Small intestine (tissue), 16 donors: ENCODE measurements at places on chromosomes 11 and 22. TPM values are rescaled to one million over a fixed set of nuclear protein-coding genes. Genes with fewer than 3 reads are reported as not detected.

DNA sequence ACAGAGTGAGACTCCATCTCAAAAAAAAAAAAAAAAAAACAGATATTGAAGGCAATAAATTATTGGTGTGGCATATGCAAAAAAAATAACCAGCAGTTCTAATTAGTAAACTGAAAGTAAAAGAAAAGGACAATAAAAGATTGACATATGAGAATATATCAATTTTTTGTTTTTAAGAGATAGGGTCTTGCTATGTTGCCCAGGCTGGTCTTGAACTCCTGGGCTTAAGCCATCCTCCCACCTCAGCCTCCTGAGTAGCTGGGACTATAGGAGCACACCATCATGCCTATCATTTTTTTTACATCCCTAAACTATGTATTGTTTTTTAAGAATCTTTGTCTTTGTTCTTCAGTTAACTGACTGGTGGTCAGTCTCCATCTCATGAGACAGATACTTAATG, 31.5 kb downstream of the PACSIN2 start:
- no peak for DNase-seq

The SULT4A1 gene
- 21.6 TPM for polyA plus RNA-seq

DNA sequence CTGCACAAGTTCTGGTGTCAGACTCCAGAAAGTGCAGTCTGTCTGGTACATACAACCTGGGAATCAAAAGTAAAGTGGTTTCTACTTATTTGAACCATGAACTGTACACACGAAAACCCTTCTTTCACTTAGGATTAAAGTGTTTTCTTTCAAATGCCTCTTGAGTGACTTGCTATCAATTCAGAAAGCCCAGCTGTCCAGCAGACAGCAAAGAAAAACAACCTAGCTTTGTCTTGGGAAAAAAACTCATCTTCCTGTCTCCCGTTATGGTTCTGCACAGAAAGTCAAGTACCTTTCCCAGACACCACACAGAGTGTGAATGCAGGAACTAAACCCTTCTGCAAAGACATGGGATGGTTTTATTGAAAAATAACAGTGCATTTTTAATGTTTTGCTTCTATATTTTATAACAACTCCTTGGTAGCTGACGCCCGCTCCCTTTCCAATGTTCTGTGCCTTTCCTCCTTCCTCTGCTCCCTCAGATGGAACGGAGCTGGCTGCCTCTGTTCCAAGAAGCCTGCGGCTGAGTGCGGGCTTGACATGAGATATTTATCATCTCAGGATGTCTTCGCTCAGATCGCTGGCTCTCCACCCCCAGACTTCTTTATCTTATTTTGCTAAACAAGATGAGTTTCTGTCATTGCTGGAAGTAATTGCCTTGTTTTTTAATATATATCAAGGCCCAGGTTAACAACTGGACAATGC, 322.3 kb upstream of the B3GAT1 start:
- DNase-seq: no peak

The RAB39A gene
- 0.58 TPM for polyA plus RNA-seq

The OR51M1 gene
- not detected for polyA plus RNA-seq

GRCh38 chr11:120907971-120908370, 115.9 kb upstream of the TBCEL start:
- DNase-seq: no peak

- no peak for DNase-seq
Observed at GRCh38 chr11:36574486-36574885, 6.7 kb downstream of the RAG1 start.

DNA sequence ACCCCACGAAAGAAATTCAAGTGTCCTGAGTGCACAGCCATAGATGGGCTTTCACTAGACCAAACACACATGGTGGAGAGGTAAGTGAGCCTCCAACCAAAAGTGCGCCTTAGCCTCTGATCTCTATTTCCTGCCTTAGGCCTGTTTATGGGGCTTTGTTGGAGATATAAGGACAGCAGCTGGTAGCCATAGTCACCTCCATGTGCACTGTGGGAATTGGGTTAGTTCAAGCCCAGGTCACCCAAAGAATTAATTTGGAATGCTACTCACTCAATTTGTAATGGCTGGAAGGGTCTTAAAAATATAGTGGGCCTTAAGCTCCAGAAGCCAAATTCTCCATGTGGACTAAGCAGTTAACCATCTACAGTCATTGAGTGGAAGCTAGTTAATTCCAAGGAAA, 73.6 kb downstream of the ALX4 start:
- no peak for DNase-seq

DNA sequence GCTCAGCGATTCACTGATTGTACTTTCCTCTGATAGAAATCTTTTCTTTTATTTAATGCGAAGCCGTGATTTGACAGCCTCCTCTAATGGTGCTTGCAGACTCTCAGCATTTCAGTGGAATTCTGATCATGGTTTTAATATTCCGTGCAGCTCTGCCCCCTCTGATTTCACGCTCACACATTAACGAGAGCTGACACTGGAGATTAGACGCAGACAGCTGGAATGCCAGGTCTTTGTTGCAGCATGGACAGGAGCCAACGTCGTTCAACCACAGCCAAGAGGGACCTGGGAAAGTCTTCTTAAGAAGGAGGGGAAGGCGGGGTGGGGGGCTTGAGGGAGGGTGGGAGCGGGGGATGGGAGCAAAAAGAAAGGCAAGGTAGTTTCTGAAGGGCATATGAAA, 186.4 kb downstream of the BLID start:
- no peak for DNase-seq

DNA sequence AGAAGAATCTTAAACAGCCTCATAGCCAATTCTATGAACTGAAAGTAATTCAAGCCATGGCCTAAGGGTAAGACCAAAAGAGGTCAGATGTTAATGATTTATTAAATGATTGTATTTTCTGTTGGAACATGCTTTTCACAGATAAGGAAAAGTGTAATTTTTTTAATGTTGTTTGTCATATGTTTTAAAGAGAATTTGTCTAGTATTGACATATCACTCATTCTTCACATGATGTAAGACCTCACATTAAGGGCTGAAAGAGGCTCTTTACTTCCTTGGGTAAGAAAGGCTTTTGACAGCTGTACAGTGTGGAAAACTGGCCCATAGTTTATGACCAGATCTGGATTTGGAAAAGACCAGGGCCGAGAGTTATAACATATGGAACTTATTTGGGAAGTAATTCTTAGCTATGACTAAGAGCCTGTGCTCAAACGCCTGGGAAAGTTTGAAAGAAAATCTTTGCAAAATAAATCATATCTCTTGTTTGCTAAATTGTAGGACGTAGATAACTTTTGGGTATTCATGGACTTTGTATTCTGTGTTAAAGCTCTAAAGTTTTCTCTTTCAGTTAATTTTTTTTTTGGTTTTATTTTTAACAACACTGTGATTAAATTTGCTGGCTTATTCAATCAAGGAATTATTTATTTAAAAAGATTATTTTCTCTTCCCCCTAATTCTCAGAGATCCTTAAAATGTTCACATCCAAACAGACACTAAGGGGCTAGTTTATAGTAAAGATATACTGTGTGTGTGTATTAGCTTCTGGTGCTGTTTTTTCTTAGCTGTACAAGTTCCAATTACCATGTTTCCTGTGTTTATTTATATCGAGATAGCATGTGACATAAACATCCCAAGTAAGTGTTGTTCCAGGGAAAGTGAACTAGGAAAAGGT, 162.2 kb downstream of the ARHGAP42 start:
- DNase-seq: no peak

The ALG12 gene
- 31.6 TPM for polyA plus RNA-seq
